ENCODE measurements at places on chromosomes 4 and X.

- peak; percentile 5 for DNase-seq
Measured at GRCh38 chr4:158496030-158496741, 25.5 kb upstream of the RXFP1 start.

GRCh38 chr4:162364651-162365050 is 200.9 kb upstream of the FSTL5 start:
- no peak for DNase-seq

- DNase-seq: no peak
Measured at GRCh38 chr4:38659346-38659745, 4.7 kb upstream of the KLF3 start.

DNA sequence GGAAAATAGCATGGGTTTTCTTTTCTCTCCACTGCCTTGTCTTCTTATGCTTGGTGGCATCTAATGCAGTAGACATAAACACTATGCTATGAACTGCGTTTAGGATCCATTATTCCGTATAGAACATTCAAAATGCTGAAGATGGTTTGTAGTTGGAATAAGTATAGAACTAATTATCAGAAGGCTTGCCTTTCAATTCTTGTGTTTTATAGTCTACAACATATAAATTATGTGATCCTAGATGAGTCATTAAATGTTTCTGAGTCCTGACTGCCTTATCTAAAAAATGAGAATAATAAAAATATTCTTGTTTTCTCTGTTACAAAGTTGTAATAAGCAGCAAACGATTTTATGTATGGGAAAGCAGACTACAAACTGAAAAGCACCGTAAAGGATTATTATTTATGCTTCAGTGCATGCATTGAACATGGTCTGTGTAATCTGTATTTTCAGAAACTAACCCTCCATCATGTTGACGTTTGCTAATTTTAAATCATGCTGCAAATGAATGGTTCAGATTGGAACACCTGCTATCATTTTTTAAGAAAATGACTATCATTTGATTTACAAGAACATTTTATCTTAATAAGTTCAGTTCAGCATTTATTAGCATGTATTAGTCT is 335.9 kb upstream of the AADAT start:
- no peak for DNase-seq

DNA sequence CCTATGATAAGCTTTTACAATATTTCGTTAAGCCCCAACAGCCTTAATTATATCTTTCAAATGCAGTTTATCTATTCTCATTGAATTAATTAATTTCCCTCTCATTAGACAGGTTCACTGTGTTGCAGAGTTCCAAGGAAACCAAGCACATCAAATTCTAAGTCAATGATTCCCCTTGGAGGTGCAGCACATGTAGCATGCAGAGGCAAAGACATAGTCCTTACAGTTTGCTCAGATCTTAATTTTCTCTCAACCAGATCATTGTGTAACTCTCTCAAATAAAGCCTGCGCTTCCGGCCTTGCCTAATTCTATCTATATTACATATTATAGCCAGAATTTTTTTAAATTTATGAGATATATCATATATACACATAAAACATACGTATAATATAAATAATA is 205.4 kb downstream of the GRIA2 start:
- no peak for DNase-seq

DNA sequence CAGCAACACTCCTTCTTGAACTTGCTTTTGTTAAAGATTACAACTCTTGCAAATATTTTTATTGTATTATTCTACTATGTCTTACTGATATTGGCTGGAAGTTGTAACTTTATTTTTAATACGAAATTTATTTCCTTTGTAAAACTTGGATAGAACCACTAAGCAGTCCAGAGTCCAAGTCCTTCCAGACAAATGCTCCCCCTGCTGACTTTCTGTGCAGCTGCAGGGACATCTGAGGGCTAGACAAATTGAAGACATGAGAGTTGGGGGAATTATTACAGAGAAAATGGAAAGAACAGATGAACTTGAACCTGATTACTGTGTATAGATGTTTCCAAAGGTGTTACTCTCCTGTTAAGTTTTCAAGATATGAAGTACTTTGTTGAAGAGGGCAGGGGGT is 238.8 kb downstream of the GRIA3 start:
- no peak for DNase-seq

DNA sequence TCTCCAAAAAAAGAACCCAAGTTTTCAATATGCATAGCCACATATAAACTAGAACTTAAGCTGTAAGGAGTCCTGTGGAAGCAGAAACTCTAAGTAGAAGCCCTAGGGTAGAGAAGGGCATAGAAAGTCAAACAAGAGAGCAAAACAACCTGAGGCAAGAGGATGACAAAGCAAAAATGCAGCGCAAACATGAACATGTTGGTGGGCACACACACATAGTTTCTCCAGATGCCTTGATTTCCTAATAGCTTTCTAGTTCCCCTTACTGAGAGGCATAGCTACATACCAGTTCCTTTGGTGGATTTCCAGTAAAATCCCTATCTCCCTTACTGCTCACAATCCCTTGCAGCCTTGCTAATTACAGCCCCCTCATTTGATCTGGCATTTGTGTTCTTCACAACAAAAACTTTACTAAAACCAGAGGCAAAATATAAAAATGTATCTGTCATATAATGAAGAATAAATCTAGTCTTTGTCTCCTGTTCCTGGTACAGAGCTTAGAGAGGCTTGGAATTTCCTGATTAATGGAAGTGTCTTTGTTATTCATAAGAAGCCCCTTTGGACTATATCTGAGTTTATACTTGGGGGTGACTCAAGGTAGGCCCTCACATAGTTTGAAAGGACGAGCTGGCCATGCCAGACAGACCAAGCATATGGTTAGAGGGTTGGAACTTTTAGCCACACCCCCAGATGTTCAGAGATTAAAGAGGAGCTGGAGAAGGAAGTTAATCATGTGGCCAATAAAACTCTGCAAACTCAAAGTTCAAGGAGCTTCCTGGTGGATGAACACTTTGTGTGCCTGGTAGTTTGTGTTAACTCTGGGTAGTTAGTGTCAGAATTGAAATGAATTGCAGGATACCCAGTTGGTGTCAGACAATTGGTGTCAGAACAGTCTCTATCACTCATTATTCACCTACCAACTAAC is 52.7 kb upstream of the ZCCHC13 start:
- DNase-seq: no peak

GRCh38 chr4:116702949-116703348 is 382.4 kb downstream of the TRAM1L1 start:
- DNase-seq: no peak

GRCh38 chr4:41012911-41013310 is 201.4 kb downstream of the APBB2 start:
- DNase-seq: no peak

- DNase-seq: no peak
Measured at GRCh38 chr4:105622269-105622668, 69.8 kb downstream of the ARHGEF38 start.

- peak; percentile 25 for DNase-seq
Measured at GRCh38 chrX:19846995-19847790, 40.2 kb downstream of the SH3KBP1 start.

DNA sequence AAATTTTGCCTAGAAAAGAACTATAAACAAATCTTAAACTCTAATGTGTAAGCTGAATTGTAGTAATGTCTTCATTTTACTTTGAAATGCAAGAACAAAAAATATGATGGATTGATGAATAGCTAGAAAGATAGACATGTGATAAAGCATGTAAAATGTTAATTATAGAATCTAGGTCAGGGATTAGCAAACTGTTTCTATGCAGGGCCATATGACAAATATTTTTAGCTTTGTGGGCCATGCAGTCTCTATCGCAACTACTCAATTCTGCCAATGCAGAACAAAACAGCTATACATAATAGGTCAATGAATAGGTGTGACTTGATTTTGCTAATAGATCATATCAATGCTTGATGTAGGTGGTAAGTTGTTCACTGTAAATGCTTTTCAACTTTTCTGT is 75.3 kb downstream of the TBCK start:
- no peak for DNase-seq

- DNase-seq: no peak
Measured at GRCh38 chrX:20461576-20461975, 194.9 kb upstream of the RPS6KA3 start.

- DNase-seq: no peak
Measured at GRCh38 chr4:173509036-173510001, 20.7 kb downstream of the HAND2 start.

DNA sequence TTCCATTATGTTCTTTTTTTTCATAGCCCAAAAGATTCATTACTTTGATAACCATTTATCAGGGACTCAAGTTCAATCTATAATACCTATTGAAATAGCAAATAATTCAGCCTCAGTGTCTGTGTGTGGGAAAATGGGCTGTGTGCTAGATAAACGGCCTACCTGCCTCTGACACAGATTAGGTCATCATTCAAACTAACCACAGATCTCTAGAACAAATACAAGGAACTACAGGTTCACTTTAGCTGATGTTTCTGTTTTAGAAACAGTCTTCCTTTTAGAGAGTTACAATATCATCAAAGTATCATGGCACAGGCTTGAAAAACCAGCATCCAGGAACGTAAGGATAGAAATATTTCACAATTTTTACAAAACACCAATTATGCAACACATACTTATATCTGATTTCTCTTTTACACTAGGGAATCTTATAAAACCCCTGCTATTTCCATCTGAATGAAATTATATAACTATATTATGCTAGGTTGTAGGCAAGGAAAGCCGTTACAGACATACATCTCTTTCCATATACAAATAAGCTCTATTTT is 56.6 kb upstream of the MAB21L2 start:
- DNase-seq: no peak

DNA sequence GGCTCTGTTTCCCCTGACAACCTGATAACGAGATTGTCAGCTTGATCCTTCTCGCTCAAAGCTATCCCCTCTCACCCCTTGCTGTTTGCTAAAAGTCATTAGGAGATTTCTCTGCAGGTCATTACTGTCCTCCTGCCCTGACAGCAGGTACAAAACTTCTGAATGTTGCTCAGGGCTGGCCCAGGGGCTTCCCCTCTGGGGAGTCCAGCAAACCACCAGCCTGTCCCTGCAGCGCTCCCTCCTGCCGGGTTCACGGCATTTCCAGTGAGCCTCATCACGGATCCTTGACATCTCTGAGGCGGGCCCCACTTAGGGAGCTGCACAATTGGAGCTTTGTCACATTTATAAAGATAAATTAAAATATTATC is 5.2 kb upstream of the SORCS2 start:
- no peak for DNase-seq

GRCh38 chrX:129706400-129707072 is 32.2 kb upstream of the XPNPEP2 start:
- DNase-seq: no peak

GRCh38 chr4:95051702-95052020 is 293.9 kb downstream of the BMPR1B start:
- no peak for DNase-seq

DNA sequence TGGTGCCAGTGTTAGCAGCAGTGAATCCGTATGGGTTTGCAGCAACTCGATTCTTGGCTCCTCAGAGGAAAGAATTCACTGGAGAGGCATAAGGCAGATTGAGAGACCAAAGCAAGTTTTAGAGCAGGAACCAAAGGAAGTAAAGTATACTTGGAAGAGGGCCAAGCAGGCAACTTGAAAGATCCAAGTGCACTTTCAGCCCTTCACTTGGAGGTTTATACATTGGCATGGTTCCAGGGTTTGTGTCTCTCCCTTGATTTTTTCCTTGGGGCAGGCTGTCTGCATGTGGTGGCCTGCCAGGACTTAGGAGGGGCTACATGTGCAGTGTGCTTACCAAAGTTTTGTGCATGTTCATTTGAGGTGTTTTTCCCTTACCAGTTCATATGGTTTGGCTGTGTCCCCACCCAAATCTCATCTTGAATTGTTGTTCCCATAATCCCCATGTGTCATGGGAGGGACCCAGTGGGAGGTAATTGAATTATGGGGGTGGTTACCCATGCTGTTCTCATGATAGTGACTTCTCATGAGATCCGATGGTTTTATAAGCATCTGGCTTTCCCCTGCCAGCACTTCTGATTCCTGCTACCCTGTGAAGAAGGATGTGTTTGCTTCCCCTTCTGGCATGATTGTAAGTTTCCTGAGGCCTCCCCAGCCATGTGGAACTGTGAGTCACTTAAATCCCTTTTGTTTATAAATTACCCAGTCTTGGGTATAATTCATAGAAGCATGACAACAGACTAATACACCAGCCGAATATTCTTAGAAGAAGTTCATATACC is 86.2 kb upstream of the TSPAN5 start:
- DNase-seq: no peak

GRCh38 chr4:10084651-10085358 is 31.8 kb downstream of the WDR1 start:
- no peak for DNase-seq

All from CD4-positive, alpha-beta T cell treated with Interleukin-12 subunit alpha and Interleukin-12 subunit beta, for 1 hour (primary cell).